Umbilical cord (tissue), 2 donors: ENCODE measurements at places on chromosomes 3 and 15.

GRCh38 chr15:70976851-70977250 lies 84.2 kb downstream of the LRRC49 start:
- peak; percentile 51 for DNase-seq

GRCh38 chr15:58346361-58346760 lies 85.4 kb upstream of the LIPC start:
- DNase-seq, result no peak

GRCh38 chr3:44562147-44562546 lies 7.2 kb downstream of the ZKSCAN7 start:
- no peak for DNase-seq

- no peak for DNase-seq
These were observed 20.6 kb downstream of the SAMD7 start for GRCh38 chr3:169931747-169932520.

GRCh38 chr3:3851621-3852323 lies 52.5 kb downstream of the LRRN1 start:
- no peak for DNase-seq

DNA sequence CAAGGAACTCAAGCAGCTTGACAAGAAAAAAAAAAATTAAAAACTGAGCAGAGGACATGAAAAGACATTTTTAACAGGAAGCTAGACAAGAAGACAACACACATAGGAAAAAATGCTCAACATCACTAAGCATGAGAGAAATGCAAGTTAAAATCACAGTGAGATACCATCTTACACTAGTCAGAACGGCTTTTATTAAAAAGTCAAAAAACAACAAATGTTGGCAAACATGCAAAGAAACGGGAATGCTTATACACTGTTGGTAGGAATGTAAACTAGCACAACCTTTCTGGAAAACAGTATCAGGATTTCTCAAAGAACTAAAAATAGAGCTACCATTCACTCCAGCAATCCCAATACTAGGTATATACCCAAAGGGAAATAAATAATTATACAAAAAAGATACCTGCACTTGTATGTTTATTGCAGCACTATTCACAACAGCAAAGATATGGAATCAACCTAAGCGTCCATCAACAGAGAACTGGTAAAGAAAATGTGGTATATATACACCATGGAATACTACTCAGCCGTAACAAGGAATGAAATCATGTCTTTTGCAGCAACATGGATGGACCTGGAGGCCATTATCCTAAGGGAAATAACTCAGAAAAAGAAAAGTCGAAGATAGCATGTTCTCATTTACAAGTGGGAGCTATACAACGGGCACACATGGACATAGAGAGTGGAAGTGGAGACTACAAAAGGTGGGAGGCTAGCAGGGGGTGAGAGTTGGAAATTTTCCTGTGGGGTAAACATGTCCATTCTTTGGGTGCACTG lies 5.2 kb downstream of the GOLIM4 start:
- DNase-seq, result no peak

DNA sequence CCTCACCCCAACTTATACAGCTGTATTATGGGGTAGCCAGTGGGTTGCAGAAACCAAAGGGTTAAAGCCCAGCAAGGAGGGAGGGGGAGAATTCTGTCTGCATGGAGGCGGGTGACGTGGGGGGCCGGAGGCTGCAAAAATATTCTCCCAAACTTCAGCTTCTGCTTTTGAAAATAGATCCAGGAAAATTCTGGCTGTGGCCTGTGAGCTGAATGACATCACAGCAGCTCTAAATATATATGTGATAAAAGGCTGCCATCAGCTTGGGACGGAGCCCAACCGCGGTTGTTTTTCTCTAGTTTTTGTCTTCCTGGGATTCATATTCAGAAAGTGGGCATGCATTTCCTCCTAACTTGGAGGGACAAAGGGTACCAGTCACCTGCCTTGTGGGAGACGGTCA lies 27.6 kb downstream of the MAPKAPK3 start:
- peak; percentile 32 for DNase-seq

DNA sequence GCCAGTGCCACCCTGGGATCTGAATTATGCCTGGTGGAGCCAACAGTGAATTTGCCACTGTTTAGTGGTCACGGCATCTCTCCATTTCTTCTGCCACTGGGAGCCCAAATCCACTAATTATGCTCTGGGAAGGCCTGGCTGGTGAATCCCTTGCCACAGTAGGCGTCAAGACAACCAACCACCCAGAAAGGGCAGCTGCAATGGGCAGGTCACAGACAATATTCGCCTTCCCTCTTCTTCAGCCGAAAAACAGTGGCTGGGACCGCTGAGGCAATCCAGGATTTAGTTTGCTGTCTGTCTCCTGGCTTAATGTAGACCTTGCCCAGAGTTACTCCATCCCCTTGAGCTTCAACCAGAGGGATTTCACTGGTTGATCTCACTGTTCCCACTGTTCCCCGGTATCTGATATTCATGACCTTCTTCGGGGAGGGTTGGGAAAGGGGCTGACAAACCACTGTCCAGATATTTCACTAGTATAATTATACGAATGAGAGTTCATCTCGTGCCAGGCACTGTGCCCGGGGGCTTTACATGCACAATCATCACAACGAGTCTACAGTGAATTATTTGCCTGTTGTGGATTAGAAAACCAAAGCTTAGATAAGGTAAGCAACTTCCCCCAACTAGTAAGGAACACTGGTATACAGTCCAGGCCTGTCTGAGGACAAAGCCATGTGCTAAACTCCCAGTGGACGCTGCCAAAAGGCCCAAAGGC lies 49.9 kb upstream of the RAB6B start:
- peak; percentile 22 for DNase-seq

DNA sequence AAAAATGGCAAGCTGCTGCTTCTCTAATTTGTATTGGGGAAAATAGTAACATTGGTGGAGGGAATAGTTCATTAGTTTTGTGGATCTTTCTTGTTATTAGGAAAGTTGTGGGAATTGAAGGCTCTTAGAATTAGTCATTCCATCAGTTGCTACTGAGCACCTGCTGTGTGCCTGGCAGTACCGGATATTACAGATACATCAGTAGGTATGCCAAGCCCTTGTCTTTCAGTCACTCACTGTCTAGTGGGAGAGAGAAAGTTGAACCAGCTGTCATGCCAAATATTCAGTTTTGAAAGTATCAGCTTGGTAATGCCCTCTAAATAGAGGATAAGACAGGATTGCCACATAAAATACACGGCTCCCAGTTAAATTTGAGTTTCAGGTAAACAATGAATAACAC lies 32.5 kb downstream of the IGSF10 start:
- no peak for DNase-seq

DNA sequence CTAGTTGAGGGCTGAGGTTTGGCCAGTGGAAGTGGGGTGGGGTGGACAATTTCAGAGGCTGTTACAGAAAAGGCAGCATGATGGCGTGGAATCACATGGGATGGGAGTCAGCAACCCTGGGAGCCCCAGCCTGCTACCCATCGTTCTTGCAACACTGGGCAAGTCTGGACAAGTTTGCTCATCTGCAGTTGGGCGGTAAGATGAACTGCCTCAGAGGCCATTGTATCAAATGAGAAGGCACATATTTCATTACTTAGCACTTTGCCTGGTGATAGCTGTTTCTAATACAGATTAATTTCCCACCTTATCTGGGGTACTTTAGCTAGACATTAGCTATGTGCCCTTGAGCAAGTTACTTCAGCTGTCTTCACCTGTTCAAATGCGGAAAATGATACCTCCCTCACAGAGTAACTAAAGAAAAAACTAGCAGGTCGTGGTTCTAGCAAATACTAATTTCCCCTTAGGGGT lies 248.9 kb downstream of the THSD4 start:
- DNase-seq, result peak; percentile 49

GRCh38 chr3:157274644-157275137 lies 114.7 kb upstream of the CCNL1 start:
- DNase-seq, result no peak

- peak; percentile 88 for DNase-seq
These were observed 930.2 kb upstream of the ALCAM start for GRCh38 chr3:104436506-104436905.

DNA sequence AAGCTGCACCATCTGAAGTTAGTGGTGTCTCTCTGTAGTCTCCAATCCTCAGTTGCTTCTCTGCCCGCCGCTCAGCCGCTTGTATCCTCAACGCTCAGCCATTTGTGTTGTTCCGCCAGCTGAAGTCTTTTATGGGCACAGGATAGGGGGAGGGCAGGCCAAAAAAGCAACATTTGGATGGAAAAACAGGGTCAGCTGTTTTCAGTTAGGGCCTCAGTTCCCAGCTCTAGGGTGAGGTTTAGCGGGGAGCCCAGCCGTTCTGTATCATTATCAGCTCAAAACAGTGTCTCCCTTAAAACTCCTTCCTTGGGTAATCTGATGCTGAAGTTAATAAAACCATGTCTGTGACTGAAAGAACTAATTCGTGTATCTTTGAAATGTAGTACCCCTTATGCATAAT lies 329.5 kb upstream of the AZI2 start:
- no peak for DNase-seq

- DNase-seq, result no peak
These were observed 17.4 kb upstream of the MINDY4B start for GRCh38 chr3:150922611-150923010.

DNA sequence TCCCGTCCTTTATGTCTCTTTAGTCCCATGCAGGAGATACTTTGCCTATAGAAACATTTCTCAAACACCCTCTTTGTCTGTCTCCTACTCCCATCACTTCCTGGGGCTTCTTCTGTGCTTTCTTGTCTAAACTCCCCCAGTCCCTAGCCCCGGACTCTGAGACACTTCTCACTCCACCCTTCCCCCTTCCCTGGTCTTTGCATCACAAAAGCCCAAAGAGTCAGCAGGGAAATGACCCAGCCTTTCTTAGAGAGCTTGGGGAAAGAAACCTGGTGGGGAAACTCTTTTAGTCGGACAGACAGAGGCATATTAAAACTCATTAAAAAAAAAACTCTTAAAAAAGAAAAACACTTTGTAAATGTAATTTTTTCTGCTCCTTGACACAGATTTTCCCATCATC lies 211.2 kb downstream of the TJP1 start:
- DNase-seq, result no peak

GRCh38 chr15:41695750-41696436 lies 35.7 kb downstream of the MGA start:
- DNase-seq, result peak; percentile 18

DNA sequence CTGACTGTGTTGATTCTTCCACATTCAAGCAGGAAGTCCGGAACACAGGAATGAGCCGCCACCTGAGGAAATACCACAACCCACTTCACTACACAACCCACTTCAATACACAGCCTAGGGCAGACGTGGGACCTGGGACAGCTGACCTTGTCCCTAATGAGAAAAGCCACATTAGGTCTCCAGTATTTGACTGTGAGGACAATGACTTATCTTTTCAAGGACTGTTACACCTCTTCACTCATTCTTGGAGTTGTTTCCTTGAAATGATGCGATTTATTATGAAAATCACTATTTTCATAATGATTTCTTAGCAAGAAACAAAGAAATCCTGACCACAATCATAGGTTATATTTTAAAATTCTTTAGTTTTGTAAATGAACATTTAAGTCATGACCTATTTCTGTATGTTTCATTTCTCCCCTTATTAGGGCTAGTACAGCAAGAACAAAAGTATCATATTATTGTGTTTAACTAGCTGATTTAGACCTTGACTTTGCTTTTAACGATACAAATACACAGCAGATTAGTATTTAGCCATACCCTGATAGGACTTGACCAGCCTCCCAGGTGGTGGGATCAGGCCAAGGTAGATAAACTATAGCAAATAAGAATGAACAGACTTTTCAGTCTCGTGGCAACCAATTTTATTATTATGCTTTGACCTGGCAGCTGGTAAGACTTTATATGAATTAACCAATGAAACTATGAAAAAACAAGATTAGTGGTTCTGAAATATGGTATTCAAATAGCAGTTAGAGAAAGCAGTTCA lies 6.0 kb downstream of the RAB27A start:
- DNase-seq, result no peak

GRCh38 chr3:194128202-194128918 lies 7.6 kb upstream of the HES1 start:
- no peak for DNase-seq

GRCh38 chr3:14261229-14261628 lies 82.6 kb downstream of the LSM3 start:
- peak; percentile 77 for DNase-seq
